ENCODE measurements at places on chromosomes 5 and 9.

DNA sequence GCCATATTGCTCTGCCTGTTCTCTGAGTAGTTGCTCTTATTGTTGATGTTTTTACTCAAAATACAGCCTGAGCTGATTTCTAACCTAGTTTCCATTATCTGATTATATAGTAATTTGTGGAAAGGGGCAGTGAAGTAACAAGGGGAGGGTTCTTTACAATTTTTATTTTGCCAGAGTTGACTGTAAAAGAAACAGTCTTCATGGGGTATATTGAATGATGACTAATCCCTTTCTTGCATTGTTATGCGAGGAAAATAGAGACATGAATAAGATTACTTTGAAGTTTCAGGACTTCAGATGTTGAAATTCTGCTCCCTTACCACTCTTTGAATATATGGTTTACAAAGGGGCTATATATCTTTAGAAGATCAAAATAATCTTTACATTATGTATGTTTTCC is 9.1 kb upstream of the LRRC70 start:
- H3K4me1 ChIP-seq: peaks cover 10% of the 10 kb centered on the region
- no peaks in the 10 kb centered on the region for H3K27me3 ChIP-seq
- peak overlapping the region; percentile 41 for H3K27ac ChIP-seq
- no peak overlapping the region for H3K4me3 ChIP-seq
- H3K36me3 ChIP-seq: peaks cover 53% of the 10 kb centered on the region
- peak; percentile 84 for ATAC-seq

GRCh38 chr9:15403155-15403554 is 19.5 kb upstream of the SNAPC3 start:
- no peak overlapping the region for H3K27ac ChIP-seq
- H3K36me3 ChIP-seq: no peaks in the 10 kb centered on the region
- ATAC-seq: peak; percentile 60
- H3K4me3 ChIP-seq: no peak overlapping the region
- H3K27me3 ChIP-seq: peaks cover 5% of the 10 kb centered on the region
- H3K4me1 ChIP-seq: no peaks in the 10 kb centered on the region

DNA sequence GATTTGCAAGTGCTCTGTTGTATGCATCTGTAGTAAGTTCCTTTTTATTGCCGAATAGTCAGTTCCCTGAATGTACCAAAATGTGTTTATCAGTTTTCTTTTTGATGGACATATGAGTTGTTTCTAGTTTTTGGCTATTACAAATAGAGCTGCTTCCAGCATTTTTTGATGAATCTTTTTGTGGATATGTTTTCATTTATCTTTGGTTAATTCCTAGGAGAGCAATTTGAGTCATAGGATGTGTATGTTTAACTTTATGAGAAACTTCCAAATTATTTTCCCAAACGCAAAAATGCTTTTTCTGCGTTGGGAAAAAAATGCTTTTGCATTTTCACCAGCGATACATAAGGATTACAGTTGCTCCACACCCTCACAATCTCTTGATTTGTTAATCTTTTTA is 287.7 kb downstream of the FER start:
- no peak overlapping the region for H3K4me3 ChIP-seq
- H3K27ac ChIP-seq: no peak overlapping the region
- ATAC-seq: no peak
- no peaks in the 10 kb centered on the region for H3K4me1 ChIP-seq
- H3K36me3 ChIP-seq: no peaks in the 10 kb centered on the region

GRCh38 chr5:74149395-74149794 is 491.1 kb downstream of the ENC1 start:
- no peaks in the 10 kb centered on the region for H3K36me3 ChIP-seq
- no peak for ATAC-seq
- H3K27me3 ChIP-seq: peaks cover 28% of the 10 kb centered on the region
- no peaks in the 10 kb centered on the region for H3K4me1 ChIP-seq
- H3K4me3 ChIP-seq: no peak overlapping the region
- no peak overlapping the region for H3K27ac ChIP-seq

GRCh38 chr9:91150998-91151717 is 210.6 kb downstream of the AUH start:
- H3K4me1 ChIP-seq: peaks cover 61% of the 10 kb centered on the region
- peak overlapping the region; percentile 99 for H3K27ac ChIP-seq
- H3K27me3 ChIP-seq: no peaks in the 10 kb centered on the region
- peak; percentile 63 for ATAC-seq
- peaks cover 17% of the 10 kb centered on the region for H3K36me3 ChIP-seq

GRCh38 chr5:74767579-74767913 is 497 bp downstream of the NSA2 start:
- peaks cover 7% of the 10 kb centered on the region for H3K4me1 ChIP-seq
- ATAC-seq: no peak
- H3K36me3 ChIP-seq: peaks cover 78% of the 10 kb centered on the region

DNA sequence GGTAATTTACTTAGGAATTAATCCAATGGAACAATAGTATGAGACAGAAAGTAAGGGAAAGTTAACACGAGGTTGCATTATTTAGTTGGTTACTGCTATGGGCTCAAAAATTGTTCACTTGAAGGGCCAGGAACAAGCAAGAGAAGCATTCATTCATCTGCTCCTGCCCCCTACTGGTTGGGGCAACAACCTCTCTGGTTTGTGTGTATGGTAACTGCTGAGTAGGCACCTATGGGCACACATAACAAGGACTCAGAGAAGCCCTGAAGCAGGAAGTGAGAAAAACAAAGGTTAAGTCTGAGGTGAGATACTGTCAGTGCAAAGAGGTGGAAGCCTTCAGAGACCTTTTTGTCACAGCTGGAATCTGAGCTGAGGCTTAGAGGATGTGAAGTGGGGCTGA is 34.4 kb upstream of the RANBP6 start:
- no peaks in the 10 kb centered on the region for H3K36me3 ChIP-seq
- peak overlapping the region; percentile 42 for H3K27ac ChIP-seq
- peaks cover 5% of the 10 kb centered on the region for H3K4me1 ChIP-seq
- peaks cover 11% of the 10 kb centered on the region for H3K27me3 ChIP-seq
- ATAC-seq: peak; percentile 86
- no peak overlapping the region for H3K4me3 ChIP-seq

DNA sequence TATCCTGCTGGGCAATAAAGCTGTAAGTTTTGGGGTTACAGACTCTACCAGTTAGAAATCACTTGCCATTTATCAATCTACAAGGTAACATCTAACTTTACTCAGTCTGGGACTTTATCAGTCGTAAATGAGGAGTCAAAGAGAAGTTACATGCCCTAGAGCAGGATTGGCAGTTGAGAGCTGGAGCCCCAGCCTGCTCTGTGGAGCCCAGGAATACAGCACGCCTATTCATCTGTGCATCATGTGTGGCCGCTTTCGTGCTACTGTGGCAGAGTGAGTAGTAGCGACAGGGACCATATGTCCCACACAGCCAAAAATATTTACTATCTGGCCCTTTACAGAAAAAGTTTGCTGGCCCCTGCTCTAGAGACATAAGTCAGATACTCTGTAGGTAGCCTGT is 152.5 kb upstream of the NTRK2 start:
- H3K27me3 ChIP-seq: peaks cover 19% of the 10 kb centered on the region
- no peak overlapping the region for H3K4me3 ChIP-seq
- no peaks in the 10 kb centered on the region for H3K4me1 ChIP-seq
- no peaks in the 10 kb centered on the region for H3K36me3 ChIP-seq

- no peak overlapping the region for H3K27ac ChIP-seq
- peaks cover 42% of the 10 kb centered on the region for H3K27me3 ChIP-seq
- no peaks in the 10 kb centered on the region for H3K36me3 ChIP-seq
- ATAC-seq: no peak
- no peaks in the 10 kb centered on the region for H3K4me1 ChIP-seq
- no peak overlapping the region for H3K4me3 ChIP-seq
Observed at GRCh38 chr9:121587863-121588262, 63.6 kb upstream of the DAB2IP start.

- no peak overlapping the region for H3K27ac ChIP-seq
- H3K36me3 ChIP-seq: no peaks in the 10 kb centered on the region
- no peaks in the 10 kb centered on the region for H3K4me1 ChIP-seq
Observed at GRCh38 chr5:130708754-130709153, 456.3 kb downstream of the HINT1 start.

DNA sequence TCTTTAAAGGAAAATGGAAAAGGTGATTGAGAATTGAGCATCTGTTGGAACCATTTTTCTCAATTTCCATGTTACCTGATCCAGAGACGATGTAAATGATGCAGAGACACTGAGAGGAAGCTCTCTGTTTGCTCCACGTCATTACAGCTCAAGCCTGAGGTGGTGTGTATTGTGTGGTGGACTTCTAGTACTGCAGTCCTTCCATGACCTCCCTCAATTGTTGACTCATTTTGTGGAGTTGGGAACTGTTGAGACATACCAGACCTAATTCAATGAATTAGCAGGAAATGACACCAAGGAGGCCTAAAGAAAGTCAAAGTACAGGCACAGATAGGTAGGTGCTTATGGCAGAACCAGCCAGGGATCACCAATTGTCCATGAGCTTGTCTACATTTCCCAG is 15.6 kb upstream of the LVRN start:
- H3K27me3 ChIP-seq: peaks cover 3% of the 10 kb centered on the region
- no peaks in the 10 kb centered on the region for H3K4me1 ChIP-seq
- no peak for ATAC-seq
- H3K27ac ChIP-seq: no peak overlapping the region

- no peak for ATAC-seq
- no peaks in the 10 kb centered on the region for H3K36me3 ChIP-seq
- H3K4me1 ChIP-seq: no peaks in the 10 kb centered on the region
- H3K27me3 ChIP-seq: no peaks in the 10 kb centered on the region
- H3K4me3 ChIP-seq: no peak overlapping the region
Observed at GRCh38 chr5:125560476-125561225, 814.2 kb upstream of the ZNF608 start.

GRCh38 chr5:56813302-56813701 is 2.0 kb upstream of the MAP3K1 start:
- peak overlapping the region; percentile 95 for H3K4me3 ChIP-seq
- no peaks in the 10 kb centered on the region for H3K27me3 ChIP-seq
- ATAC-seq: peak; percentile 10
- H3K4me1 ChIP-seq: peaks cover 12% of the 10 kb centered on the region
- peak overlapping the region; percentile 94 for H3K27ac ChIP-seq

GRCh38 chr5:93748875-93749397 is 7.5 kb upstream of the POU5F2 start:
- H3K4me3 ChIP-seq: no peak overlapping the region
- peaks cover 6% of the 10 kb centered on the region for H3K36me3 ChIP-seq
- no peak overlapping the region for H3K27ac ChIP-seq

DNA sequence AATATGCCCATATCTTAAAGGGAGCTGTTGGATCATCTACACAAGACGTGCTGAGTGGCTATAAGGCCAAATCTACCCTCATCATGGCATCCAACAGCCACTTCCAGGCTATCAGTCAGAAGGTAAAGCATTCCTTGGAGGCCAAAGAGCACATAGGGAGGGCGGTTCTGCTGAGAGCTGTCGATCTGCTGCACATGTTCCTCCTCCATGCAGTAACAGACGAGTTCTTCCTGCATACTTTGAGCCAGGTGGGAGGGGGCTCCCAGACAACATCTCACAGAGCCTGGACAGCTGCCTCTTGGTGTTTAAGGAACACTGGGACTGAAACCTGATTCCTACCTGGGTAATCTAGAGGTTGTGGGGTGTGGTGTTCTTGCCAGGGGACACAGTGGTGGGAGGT is 93.3 kb upstream of the RAI14 start:
- no peak overlapping the region for H3K4me3 ChIP-seq
- H3K4me1 ChIP-seq: no peaks in the 10 kb centered on the region
- no peaks in the 10 kb centered on the region for H3K27me3 ChIP-seq
- H3K36me3 ChIP-seq: no peaks in the 10 kb centered on the region

- no peak overlapping the region for H3K4me3 ChIP-seq
- no peak overlapping the region for H3K27ac ChIP-seq
- no peaks in the 10 kb centered on the region for H3K36me3 ChIP-seq
- no peaks in the 10 kb centered on the region for H3K27me3 ChIP-seq
Observed at GRCh38 chr5:43802119-43802518, 199.1 kb downstream of the NNT start.

DNA sequence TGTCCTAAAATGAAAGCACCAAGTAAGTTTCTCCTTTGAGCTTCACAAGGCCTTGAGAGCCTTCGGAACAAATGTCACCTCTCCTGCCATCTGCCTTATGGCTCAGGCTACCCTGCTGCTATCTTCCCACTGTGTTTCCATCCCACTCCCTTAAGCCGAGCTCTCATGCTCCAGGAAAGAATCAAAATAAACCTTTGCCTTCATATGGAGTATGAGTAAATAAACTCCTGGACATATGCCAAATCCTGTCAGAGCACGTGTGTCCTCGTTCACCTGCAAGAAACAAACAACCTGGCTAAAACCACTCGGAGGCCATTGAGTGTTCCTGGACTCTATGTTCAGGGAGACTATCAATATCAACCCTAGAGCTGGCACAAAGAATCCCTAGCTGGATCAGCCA is 122.3 kb upstream of the CCDC112 start:
- no peak overlapping the region for H3K27ac ChIP-seq
- H3K4me3 ChIP-seq: no peak overlapping the region
- ATAC-seq: no peak
- peaks cover 12% of the 10 kb centered on the region for H3K27me3 ChIP-seq

GRCh38 chr5:131986161-131986912 is 25.1 kb downstream of the ACSL6 start:
- no peak for ATAC-seq
- H3K4me1 ChIP-seq: no peaks in the 10 kb centered on the region
- no peak overlapping the region for H3K27ac ChIP-seq
- H3K27me3 ChIP-seq: no peaks in the 10 kb centered on the region
- H3K4me3 ChIP-seq: no peak overlapping the region
- H3K36me3 ChIP-seq: no peaks in the 10 kb centered on the region

GRCh38 chr9:89534515-89535287 is 36.8 kb upstream of the SEMA4D start:
- no peaks in the 10 kb centered on the region for H3K27me3 ChIP-seq
- peak overlapping the region; percentile 73 for H3K4me3 ChIP-seq
- peak overlapping the region; percentile 7 for H3K27ac ChIP-seq
- ATAC-seq: no peak
- H3K36me3 ChIP-seq: no peaks in the 10 kb centered on the region

GRCh38 chr9:31604531-31604930 is 779.9 kb upstream of the ACO1 start:
- H3K4me3 ChIP-seq: no peak overlapping the region
- no peaks in the 10 kb centered on the region for H3K36me3 ChIP-seq
- no peaks in the 10 kb centered on the region for H3K4me1 ChIP-seq

DNA sequence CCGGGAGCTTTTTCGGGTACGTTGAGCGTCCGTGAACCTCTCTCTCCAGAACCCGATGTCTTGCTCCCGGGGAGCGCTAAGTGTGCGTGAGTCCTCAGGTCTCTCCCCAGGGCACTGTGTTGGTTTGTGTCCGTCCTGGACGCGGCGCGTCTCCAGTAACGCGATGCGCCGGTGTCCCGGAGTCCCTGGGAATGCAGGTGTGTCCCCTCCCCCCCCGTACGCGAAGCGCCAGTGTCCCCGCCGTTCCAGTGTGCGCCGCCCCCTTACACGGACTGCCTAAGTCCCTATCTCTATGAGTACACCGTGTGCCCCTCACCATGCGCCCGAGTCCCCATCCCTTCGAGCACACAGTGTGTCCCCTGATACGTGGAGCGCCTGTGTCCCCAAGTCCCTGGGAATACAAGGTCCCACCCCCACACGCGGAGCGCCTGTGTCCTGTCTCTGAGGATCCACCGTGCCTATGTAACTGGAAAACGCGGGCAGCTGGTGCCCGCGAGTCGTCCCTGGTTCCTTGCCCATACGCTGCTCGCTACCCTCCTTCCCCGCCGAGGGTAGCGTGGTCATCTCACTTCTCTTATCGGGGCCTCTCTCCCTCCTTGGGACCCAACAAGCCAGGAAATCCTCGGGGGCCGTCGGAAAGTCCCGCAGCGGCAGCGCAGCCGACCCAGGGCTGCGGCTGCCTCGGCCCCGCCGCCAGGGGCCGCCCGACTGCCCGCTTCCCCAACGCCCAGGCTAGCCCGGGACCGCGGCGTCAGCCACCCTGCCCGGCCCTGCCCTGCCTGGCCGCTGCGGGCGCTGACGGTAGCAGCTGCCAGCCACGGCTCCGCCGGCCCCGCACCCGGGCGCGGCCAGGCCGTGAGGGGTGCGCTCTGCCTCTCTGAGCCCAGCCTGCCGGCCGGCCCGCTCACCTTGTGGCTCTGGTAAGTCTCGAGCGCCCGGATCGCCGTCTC is 709 bp downstream of the ELL2 start:
- peak overlapping the region; percentile 99 for H3K4me3 ChIP-seq
- H3K4me1 ChIP-seq: peaks cover 52% of the 10 kb centered on the region
- ATAC-seq: peak; percentile 57
- no peaks in the 10 kb centered on the region for H3K27me3 ChIP-seq
- H3K36me3 ChIP-seq: peaks cover 62% of the 10 kb centered on the region

All from activated T-helper 17 cell treated with anti-CD3 and anti-CD28 coated beads, Interleukin-2, amount 50 U/mL, for 72 hours (primary cell).